ENCODE measurements at places on chromosomes 5 and 9.
A peak's percentile ranks its signal among the peaks of the same experiment; 100 is the strongest.

- DNase-seq: no peak
Observed at GRCh38 chr5:9156282-9156681, 389.6 kb downstream of the SEMA5A start.

GRCh38 chr9:94768766-94769165, 42.3 kb downstream of the AOPEP start:
- DNase-seq: no peak

DNA sequence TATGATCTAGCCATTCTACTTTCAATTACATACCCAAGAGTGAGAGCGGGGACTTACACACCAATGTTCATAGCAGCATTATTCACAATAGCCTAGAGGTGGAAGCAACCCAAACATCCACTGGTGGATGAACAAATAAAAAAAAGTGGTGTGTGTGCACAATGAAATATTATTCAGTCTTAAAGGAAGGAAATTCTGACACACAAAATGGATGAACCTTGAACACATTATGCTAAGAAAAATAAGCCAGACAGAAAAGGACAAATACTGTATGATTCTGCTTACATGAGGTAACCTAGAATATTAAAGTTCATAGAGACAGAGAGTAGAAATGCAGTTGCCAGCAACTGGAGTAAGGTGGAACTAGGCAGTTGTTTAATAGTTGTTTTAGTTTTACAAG, 22.1 kb downstream of the ETF1 start:
- no peak for DNase-seq

- DNase-seq: no peak
Observed at GRCh38 chr5:171841984-171842776, 56.6 kb downstream of the SMIM23 start.

DNA sequence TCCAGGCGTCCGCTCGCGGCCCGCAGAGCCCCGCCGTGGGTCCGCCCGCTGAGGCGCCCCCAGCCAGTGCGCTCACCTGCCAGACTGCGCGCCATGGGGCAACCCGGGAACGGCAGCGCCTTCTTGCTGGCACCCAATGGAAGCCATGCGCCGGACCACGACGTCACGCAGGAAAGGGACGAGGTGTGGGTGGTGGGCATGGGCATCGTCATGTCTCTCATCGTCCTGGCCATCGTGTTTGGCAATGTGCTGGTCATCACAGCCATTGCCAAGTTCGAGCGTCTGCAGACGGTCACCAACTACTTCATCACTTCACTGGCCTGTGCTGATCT, 294 bp downstream of the ADRB2 start:
- no peak for DNase-seq

GRCh38 chr5:389197-389821, 53.7 kb upstream of the EXOC3 start:
- no peak for DNase-seq

DNA sequence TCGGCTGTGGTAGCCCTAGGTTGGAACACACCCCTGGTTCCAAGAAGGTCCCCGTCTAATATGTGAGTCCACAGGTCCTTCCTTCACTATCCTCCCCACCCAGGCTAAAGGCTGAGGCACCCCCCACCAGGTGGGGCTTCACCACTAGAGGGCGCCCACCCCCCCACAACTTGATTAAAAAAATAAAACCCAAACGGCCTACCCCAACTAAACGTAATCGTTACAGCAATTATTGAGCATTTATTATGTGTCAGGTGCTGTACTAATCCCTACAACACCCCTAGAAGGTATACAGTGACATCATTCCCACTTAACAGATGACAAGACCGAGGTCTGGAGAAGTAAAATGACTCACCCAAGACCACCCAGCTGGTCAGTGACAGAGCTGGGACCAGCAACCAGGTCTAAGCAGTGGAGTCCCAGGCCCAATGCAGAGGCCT, 65.0 kb downstream of the FGF18 start:
- DNase-seq: peak; percentile 28

DNA sequence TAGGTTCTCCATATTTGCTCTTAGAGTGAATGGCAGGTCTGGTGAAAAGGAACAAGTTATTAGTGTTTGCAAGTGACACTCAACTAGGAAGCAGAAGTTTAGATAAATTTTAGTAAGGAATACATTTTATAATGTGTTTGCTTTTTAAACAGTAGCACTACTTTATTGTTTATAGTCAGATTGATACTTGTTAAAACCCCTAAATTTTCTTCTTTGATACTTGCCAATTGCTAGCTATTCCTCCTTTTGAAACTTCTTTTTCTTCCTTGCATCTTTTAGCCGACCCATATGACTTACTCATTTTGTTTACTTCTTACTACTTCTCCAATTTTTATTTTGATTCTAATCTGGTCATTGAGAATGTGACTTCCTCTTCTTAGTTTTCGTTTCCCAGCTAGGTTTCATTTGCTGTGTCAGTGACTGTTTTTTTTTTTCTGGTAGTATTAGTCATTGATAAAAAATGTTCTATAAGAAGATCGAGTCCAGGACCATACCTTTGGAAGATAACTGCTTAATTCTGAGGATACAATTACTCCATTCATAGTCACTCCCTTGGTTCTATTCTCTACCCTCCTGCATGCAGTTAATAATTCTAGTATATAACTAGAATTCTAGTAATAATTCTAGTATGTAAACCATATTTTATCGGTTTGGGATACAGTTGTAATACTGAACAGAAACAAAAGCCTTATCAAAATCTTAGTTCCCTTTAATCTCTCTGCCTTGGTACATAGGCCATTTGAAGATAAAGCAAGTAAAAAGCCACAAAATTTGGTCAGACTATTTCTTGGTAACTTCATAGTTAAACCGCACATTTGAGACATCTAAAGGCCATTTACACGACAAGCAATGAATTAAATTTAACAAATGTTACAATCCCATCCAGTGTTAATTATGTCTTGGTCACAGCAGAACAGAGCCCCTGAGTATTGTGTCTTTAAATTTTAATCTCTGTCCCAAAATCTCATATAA, 2.8 kb upstream of the RICTOR start:
- no peak for DNase-seq

DNA sequence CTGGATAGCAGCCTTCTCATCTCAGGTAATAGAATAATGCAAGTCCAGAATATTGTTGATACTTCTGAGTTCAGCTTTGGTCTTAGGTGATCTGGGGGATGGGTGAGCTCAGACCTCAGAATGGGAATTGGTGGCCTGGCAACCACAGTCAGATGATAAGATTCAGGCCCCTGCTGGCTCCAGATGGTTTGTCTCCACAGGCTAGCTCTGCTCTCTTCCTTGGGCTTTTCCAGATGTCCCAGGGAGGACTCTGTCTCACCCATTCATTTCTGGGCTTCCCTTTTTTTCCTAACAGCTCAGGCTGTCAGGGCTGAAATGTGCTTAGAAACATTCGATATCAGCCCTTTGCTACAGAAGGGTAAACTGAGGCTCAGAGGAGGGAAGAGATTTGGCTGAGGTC, 17.6 kb upstream of the TNFSF15 start:
- DNase-seq: no peak

DNA sequence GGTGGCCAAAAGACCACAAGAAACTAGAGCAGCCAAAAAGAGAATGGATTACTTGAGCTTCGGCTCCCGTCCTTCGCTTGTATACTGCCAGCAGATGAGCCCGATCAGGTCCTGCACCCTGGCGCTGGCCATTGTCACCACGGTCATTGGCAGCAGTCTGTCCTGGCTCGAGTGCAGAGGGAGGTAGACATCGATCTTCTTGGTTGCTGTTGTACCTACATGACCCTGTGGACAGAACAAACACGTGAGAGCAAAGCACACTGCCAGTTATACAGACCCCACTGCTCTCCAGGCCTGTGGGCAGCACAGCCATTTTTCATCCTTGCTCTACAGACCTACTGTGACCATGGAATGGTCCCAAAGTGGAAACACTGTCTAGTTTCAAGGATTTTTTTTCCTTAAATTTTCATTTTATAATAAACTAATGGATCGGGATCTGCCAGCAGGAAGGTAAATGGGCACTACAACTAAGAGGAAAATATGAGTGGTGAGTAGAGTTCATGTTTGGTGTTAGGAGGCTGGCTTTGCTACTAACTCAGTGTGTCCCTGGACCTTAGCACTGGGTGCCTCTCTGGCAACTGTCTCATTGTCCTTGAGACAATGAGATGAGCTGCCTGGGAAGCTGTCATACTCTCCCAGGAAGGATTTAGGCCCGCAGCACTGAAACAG, 121.4 kb downstream of the MAPKAP1 start:
- no peak for DNase-seq

DNA sequence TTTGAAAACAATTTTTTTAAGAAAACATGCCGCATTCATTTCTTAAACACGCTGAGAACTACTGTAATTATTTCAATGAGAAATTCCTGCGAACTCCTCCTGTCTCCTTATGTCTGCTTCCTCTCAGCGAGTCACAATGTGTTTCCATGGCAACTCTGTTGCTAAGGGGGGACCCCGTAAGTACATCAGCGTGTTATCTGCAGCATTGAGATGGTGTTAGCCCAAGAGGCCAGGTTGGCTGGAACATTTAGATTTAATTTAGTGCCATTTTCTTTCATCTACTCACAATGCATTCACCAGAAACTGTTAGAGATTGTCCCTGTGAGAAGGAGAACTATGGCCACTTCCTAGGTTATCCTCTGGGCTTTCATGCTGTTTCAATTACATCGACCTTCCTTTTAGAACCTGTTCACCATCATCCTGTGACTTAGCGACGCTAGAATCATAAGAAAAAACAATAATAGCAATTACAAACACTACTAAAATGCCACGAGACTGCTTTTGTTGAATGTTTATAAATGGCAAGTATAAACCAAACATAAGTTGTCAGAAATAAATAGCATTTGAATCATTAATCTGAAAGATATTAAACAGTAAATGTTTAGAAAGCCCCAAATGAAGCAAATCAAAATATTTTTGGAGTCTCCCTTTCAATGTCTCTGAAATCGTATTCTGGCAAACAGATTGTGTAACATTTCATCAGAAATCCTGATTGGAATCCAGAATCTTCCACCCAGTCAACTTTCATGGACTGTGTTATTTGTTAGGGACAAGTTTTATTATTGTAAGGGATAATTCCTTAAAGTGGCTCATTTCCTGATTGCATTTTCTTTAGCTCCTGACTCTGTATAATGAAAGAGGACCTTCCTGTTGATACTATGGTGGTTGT, 39.7 kb upstream of the SHC3 start:
- no peak for DNase-seq

DNA sequence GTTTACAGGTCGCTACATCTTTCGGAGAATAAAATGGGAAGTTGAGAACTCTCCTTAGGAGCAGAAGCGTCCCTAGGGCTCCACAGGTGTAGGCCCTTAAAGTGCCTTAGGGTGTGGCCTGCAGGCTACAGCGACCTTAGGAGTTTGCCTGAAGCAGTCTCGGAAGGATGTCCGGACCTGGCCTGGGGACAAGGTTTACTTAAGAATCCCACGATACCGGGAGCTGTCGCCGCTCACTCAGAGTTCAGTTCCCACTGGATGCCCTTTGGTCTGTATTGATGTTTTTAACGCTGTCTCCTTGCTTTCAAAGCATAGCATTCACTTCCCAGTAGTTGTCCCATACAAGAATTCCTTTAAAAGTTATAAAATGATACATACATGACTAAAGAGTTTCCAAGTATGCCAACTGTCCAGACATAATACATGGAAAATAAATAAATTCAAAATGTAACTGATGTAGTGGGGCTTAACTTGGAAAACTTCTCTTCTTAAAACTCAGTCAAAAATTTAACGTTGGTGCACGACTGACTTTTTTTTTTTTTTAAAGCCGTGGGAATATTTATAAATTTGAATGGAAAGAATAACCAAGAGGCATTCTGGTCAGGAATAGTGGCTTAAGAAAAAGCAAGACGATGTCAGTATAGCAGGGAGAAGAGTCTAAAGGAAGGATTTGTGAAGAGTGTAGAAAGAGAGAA, 848 bp downstream of the RAD50 start:
- DNase-seq: no peak

DNA sequence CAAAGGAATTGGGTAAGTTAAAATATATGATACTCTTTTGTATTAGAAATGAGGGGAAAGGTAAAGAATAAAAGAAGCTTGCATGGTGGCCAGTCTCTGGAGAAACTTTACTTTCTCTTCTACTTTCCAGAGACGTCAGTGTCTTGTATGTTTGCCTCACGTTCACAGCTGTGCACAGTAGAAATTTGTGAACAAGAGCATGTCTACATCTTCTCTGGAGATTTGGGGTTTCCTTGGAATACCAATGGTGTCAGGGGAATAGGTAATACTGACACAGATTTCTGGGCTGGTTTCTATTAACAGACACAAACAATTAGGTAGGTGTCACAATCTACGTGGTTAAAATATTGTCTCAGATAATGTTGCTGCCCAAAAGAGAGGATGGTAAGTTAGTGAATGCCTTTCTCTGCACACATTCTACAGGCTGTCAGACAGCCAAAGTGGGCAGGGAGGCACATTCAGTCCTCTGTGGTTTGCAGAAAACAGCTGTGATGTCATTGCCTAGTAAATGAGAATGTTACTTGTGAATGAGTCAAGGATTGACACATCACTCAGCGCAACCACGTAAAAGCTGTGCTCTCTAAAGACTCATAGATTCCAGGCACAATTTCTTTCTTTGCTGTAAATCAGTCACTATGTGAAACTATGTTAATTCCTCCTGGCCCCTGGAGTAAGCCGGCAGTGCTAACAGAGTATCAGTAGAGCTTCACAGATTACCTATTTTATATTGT, 397.1 kb downstream of the MAN2A1 start:
- DNase-seq: peak; percentile 18

GRCh38 chr9:27572566-27572917, 739 bp downstream of the C9orf72 start:
- peak; percentile 44 for DNase-seq

DNA sequence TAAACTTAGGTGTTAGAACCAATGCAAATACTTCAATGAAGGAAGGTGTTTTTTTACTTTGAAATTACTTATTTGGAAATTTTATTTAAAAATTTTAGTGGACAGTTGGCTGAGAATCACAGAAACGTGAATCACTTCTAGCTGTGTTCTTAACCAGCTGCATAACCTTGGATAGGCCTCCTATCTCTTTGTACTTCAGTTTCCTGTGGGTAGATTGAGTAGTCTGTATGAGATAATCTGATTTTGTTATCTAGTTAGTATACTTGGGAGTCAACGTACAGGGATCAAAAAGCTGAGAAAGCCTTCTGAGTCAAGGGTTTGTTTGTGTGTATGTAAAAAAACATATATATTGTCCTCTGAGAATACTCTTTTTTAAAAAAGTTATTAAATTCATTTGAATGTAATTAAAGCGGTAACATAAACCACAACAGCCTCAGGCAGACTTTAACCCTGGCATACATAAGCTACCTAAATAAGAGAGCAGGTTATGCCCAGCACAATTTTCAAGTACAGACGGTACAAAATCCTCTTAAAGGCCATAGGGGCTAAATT, 38.1 kb upstream of the ZCCHC7 start:
- DNase-seq: no peak
